ENCODE measurements at places on chromosomes 2 and 18. TPM values are rescaled to one million over a fixed set of nuclear protein-coding genes. Genes with fewer than 3 reads are reported as not detected.
A peak's percentile ranks its signal among the peaks of the same experiment; 100 is the strongest.

The POTEE gene
- not detected for total RNA-seq

- no peak for DNase-seq
- no peaks in the 10 kb centered on the region for H3K36me3 ChIP-seq
- H3K4me3 ChIP-seq: no peak overlapping the region
- no peaks in the 10 kb centered on the region for H3K27me3 ChIP-seq
Measured at GRCh38 chr18:51957001-51957400, 383.0 kb upstream of the DCC start.

- no peaks in the 10 kb centered on the region for H3K4me1 ChIP-seq
- H3K4me3 ChIP-seq: no peak overlapping the region
Measured at GRCh38 chr2:236663287-236664101, 93.9 kb downstream of the ACKR3 start.

DNA sequence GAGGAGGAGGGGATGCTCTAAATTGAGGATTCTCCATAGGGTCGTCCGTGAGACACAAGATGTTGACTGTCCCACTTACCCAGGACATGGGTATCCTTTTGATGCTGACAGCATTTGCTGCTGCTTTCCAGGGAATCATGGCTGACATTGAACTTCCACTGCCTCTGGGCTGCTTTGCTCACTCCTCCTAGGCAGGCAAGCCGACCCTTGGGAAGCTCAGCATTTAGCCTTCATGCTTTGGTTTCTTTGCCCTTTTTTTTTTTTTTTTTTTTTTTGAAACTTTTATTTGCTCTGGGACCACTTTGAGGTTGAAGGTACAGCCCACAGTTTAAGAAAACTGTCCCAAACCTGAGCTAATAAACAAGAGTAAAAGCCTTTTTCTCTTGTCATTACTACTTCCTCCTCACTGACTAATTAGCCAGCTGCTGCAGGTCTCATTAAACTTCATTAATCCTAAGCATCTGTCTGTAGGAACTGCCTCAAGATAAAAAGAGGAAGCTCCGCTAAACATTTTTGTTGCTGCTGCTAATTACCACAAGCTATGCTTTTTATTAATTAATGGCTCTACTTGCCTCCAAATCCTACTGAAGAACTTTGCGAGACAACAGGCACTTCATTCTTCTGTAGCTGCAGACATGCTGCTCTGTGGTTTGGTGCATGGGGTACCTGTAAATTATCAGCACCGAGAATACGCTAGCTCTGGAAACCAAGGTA is 125.4 kb downstream of the SPTBN1 start:
- no peaks in the 10 kb centered on the region for H3K36me3 ChIP-seq
- no peak overlapping the region for H3K27ac ChIP-seq
- H3K4me1 ChIP-seq: peaks cover 78% of the 10 kb centered on the region
- H3K27me3 ChIP-seq: no peaks in the 10 kb centered on the region
- DNase-seq: no peak

The CPS1 gene
- 0.23 TPM for total RNA-seq

DNA sequence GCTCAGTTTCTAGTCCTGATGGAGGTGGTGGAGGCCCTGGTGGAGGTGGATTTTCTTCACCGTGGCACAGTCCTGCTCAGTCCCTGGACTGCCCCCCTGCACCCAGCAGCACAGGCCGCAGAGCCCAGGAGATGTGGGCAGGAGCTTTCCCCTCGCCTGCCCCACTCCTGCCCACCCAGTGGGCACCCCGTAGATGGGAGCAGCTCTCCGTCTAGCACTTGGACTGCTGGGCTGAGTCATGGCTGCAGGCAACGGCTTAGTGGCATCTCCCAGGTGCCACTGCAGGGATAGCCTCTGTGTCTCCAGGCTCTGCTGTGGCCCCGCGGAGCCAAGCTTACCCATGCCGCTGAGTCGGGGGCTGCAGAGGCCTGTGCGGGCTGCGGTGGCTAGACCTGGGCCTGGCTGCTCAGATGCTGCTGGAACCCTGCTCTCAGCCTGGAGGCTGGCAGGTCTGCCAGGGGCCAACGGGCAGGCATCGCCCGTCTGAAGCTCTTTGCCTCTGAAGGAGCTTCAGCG is 92.3 kb upstream of the CTDP1 start:
- peak; percentile 6 for DNase-seq
- no peaks in the 10 kb centered on the region for H3K4me1 ChIP-seq
- no peak overlapping the region for H3K4me3 ChIP-seq
- no peaks in the 10 kb centered on the region for H3K27me3 ChIP-seq

DNA sequence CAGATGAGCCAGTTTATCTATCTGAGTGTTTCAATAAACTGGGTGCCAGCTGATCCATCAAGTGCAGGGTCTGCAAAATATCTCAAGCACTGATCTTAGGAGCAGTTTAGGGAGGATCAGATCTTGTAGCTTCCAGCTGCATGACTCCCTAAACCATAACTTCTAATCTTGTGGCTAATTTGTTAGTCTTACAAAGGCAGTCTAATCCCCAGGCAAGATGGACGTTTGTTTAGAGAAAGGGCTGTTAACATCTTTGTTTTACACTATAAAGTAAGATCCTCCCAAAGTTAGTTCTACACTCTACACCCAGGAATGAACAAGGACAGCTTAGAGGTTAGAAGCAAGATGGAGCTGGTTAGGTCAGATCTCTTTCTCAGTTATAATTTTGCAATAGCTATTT is 28.7 kb upstream of the HNMT start:
- no peak overlapping the region for H3K27ac ChIP-seq
- no peak overlapping the region for H3K4me3 ChIP-seq
- H3K36me3 ChIP-seq: no peaks in the 10 kb centered on the region
- H3K4me1 ChIP-seq: no peaks in the 10 kb centered on the region

- no peak overlapping the region for H3K27ac ChIP-seq
- no peak for DNase-seq
- H3K4me3 ChIP-seq: no peak overlapping the region
- no peaks in the 10 kb centered on the region for H3K27me3 ChIP-seq
Measured at GRCh38 chr2:240733803-240734495, 42.3 kb downstream of the AQP12A start.

DNA sequence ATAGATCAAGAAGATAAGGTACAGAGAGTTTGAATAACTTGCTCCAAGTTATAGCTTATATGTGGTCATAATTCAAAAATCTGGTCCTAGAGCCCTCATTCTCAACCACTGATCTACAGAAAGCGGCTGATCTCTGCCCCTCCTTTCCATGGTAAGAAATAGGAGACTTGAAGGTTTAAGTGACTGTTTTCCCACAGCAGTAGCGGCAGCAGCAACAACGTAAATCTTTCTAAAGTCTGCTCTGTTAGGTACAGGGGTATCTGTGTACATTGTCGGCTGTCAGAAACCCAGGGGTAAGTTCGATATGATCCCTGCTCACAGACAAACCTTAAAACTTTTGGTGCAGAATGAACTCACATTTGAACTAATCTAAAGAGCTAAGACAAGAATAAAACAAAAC is 105.4 kb downstream of the EPHA4 start:
- no peaks in the 10 kb centered on the region for H3K27me3 ChIP-seq
- no peaks in the 10 kb centered on the region for H3K36me3 ChIP-seq
- H3K4me3 ChIP-seq: no peak overlapping the region

- no peaks in the 10 kb centered on the region for H3K36me3 ChIP-seq
- H3K27me3 ChIP-seq: no peaks in the 10 kb centered on the region
- no peak for DNase-seq
- peaks cover 5% of the 10 kb centered on the region for H3K4me1 ChIP-seq
- H3K4me3 ChIP-seq: no peak overlapping the region
Measured at GRCh38 chr2:97988722-97989121, 7.0 kb downstream of the TMEM131 start.

- H3K27me3 ChIP-seq: no peaks in the 10 kb centered on the region
- no peak overlapping the region for H3K27ac ChIP-seq
- no peaks in the 10 kb centered on the region for H3K36me3 ChIP-seq
- no peak for DNase-seq
Measured at GRCh38 chr2:174673876-174674275, 76.3 kb upstream of the WIPF1 start.

GRCh38 chr2:68974946-68975665 is 670 bp downstream of the GKN1 start:
- H3K4me1 ChIP-seq: no peaks in the 10 kb centered on the region
- no peak for DNase-seq
- H3K27ac ChIP-seq: no peak overlapping the region
- H3K4me3 ChIP-seq: no peak overlapping the region

- DNase-seq: no peak
- H3K27ac ChIP-seq: no peak overlapping the region
- no peaks in the 10 kb centered on the region for H3K36me3 ChIP-seq
- H3K27me3 ChIP-seq: no peaks in the 10 kb centered on the region
- H3K4me3 ChIP-seq: no peak overlapping the region
- no peaks in the 10 kb centered on the region for H3K4me1 ChIP-seq
Measured at GRCh38 chr18:32472841-32473240, 2.2 kb upstream of the GAREM1 start.

The ANKRD29 gene
- 0.43 TPM for total RNA-seq

GRCh38 chr2:8543060-8543382 is 138.8 kb upstream of the ID2 start:
- H3K36me3 ChIP-seq: no peaks in the 10 kb centered on the region
- no peaks in the 10 kb centered on the region for H3K4me1 ChIP-seq
- H3K4me3 ChIP-seq: no peak overlapping the region
- H3K27ac ChIP-seq: peak overlapping the region; percentile 60
- DNase-seq: no peak
- H3K27me3 ChIP-seq: no peaks in the 10 kb centered on the region

DNA sequence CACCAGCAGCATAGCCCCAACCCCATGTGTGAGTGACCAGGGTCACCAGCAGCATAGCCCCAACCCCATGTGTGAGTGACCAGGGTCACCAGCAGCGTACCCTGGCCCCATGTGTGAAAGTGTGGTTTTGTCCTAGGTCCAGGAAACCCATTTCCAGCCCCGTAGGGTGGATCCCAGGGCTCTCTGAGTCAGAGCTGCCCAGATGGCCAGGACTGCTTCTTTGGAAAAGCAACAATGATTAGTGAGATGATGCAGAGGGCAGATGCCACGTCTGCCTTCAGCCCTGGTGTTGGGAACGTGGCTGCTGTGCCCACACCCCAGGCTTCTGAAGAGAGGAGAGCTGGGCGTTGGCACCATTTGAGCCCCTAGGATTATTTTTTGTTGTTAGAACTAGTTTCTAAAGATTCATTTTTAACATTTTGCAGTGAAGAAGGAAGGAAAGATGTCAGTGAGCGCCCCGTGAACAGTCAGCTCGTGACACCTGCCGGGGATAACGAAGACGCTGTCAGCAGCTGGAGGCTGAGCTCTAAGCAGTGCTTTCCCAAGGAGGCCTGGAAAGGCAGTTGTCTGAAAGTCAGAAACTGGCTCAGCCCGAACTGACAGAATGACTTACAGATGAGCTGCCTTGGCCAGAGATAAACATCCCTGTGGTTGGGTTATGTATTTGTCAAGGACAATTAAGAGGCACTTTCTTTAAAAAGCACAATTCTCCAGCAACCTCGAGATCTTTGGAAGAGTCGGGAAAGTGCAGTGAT is 32.1 kb upstream of the KCNG2 start:
- H3K4me3 ChIP-seq: no peak overlapping the region
- H3K4me1 ChIP-seq: no peaks in the 10 kb centered on the region
- no peak for DNase-seq
- H3K36me3 ChIP-seq: no peaks in the 10 kb centered on the region
- H3K27ac ChIP-seq: no peak overlapping the region

The LINC00305 gene
- total RNA-seq: not detected

GRCh38 chr2:164703915-164704706 is 82.8 kb upstream of the GRB14 start:
- H3K36me3 ChIP-seq: peaks cover 1% of the 10 kb centered on the region
- no peak for DNase-seq
- no peaks in the 10 kb centered on the region for H3K27me3 ChIP-seq
- H3K4me3 ChIP-seq: no peak overlapping the region

DNA sequence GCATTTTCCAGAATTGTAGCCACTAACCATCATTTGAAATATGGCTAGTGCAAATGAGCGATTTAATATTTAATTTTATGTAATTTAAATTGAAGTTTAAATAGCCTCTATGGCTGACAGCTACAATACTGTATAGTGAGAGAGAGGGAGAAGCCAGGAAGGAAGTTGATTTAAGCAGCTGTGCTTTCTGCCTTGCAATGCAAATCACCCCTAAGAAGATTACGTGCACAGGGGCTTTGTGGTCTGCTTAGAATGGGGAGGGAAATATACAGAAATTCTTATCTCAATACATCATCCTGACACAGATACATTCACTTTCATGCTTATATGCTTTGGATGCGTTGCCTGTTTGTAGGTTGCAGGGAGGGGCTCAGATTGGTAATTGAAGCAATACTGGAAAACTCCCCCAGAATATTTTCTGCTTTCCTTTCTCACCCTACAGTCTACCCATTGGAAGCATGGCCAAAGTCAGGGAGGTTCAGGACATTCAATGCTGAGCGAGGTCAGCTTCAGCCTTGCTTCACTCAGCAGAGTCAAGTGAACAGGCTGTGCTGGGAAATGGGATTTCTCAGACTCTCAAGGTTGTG is 674.0 kb downstream of the CNTNAP5 start:
- H3K4me3 ChIP-seq: no peak overlapping the region
- DNase-seq: no peak
- H3K27ac ChIP-seq: no peak overlapping the region
- no peaks in the 10 kb centered on the region for H3K36me3 ChIP-seq
- no peaks in the 10 kb centered on the region for H3K27me3 ChIP-seq

GRCh38 chr18:55501982-55502710 is 85.8 kb downstream of the TCF4 start:
- no peak overlapping the region for H3K4me3 ChIP-seq
- H3K4me1 ChIP-seq: no peaks in the 10 kb centered on the region
- no peak for DNase-seq
- no peaks in the 10 kb centered on the region for H3K36me3 ChIP-seq

GRCh38 chr2:139237023-139237422 is 456.8 kb upstream of the NXPH2 start:
- no peaks in the 10 kb centered on the region for H3K4me1 ChIP-seq
- H3K36me3 ChIP-seq: no peaks in the 10 kb centered on the region

The SLC5A7 gene
- total RNA-seq: not detected

GRCh38 chr2:233108611-233109490 is 48.7 kb downstream of the INPP5D start:
- H3K36me3 ChIP-seq: no peaks in the 10 kb centered on the region
- no peak overlapping the region for H3K27ac ChIP-seq
- H3K4me1 ChIP-seq: no peaks in the 10 kb centered on the region
- DNase-seq: no peak
- H3K27me3 ChIP-seq: no peaks in the 10 kb centered on the region

DNA sequence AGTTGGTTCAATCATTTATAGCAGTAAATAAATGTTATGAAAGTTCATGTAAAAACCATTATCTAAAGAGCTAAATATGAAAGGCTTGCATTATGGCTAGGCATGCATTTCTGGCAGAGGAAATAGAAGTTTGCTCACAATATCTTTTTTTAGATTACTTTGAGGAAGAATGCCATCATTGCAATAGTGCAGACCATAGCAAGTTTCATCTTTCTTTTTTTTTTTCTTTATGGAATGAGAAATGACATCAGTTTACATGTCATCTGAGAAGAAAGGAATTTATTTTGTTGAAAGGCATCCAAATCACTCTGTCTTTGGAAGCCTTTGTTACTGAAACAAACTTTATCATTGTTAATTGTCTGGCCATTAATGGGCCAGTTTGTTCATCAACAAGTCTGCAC is 74.5 kb upstream of the NCKAP5 start:
- H3K36me3 ChIP-seq: no peaks in the 10 kb centered on the region
- no peak overlapping the region for H3K27ac ChIP-seq
- H3K4me1 ChIP-seq: no peaks in the 10 kb centered on the region
- DNase-seq: no peak

The LYG1 gene
- total RNA-seq: 0.24 TPM
